Naive B cell (primary cell): ENCODE measurements at places on chromosomes 4 and X. TPM values are rescaled to one million over a fixed set of nuclear protein-coding genes. Genes with fewer than 3 reads are reported as not detected.

Gene HTN1
- polyA plus RNA-seq: not detected

Gene IGFBP7
- 0.24 TPM for polyA plus RNA-seq

Gene GPAT3
- polyA plus RNA-seq: not detected

Gene EPHA5
- polyA plus RNA-seq: not detected
